ENCODE measurements at places on chromosomes 1 and 21. TPM values are rescaled to one million over a fixed set of nuclear protein-coding genes. Genes with fewer than 3 reads are reported as not detected.

- no peak for DNase-seq
Observed at GRCh38 chr1:116529681-116530080, 41.1 kb downstream of the CD58 start.

The ADORA1 gene
- 0.47 TPM for total RNA-seq

DNA sequence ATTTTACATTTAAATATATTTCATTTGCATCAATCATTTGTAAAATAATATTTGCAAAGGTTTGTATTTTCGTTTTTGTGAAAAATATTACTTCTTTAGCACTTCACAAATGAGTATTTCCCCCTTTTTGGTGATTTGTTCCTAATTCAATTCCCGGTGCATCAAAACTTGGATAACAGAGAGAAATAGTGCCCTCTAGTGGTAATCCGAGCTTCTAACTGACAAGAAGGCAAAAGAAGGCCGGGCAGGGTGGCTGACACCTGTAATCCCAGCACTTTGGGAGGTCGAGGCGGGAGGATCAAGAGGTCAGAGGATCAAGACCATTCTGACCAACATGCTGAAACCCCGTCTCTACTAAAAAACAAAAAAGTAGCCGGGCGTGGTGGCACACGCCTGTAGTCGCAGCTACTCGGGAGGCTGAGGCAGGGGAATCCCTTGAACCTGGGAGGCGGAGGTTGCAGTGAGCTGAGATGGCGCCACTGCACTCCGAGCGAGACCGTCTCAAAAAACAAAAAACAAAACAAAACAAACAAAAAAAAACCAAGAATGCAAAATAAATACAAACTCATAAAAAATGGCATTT lies 137.7 kb downstream of the COL11A1 start:
- DNase-seq = peak; percentile 55

DNA sequence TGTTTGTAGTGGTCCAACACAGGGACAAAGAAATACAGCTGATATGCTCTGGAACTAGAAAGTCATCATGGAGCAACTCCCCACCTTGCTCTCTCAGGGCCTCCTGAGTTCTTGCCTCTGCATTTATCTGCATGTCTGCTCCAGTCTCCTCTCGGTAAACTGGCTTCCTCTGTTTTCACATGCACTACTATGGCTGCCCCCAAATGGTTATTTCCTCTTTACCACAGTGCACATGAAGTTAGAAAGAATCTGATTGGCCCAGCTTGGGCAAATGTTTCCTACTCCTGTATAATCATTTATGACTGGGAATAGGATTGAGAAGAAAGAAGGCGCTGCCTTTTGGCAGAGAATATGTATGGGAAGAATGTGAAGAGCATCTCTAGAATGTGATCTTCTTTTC lies 16.5 kb upstream of the PSMB2 start:
- DNase-seq = no peak

GRCh38 chr21:31173881-31174555 lies 135.7 kb upstream of the KRTAP19-8 start:
- DNase-seq = no peak

The URB1 gene
- total RNA-seq = 7.3 TPM

The SAMD13 gene
- 0.29 TPM for total RNA-seq

GRCh38 chr1:211623515-211623914 lies 44.6 kb upstream of the SLC30A1 start:
- no peak for DNase-seq

The CLCA1 gene
- total RNA-seq = not detected

The CACNA1E gene
- not detected for total RNA-seq

DNA sequence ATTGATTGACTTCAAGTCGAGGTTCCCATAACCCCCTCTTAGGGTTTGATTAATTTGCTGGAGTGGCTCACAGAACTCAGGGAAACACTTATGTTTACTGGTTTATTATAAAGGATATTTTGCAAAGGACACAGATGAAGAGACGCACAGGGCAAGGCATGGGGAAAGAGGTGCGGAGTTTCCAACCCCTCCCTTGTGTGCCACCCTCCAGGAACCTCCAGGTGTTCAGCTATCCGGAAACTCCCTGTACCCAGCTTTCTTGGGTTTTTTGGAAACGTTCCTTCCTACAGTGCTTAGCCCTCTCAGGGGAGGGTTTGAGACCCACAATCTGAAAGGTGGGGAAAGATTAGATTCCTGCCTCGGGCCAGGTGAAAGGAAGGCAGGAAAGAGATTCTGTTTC lies 48.2 kb downstream of the UCK2 start:
- DNase-seq = no peak

The CASZ1 gene
- 0.17 TPM for total RNA-seq

DNA sequence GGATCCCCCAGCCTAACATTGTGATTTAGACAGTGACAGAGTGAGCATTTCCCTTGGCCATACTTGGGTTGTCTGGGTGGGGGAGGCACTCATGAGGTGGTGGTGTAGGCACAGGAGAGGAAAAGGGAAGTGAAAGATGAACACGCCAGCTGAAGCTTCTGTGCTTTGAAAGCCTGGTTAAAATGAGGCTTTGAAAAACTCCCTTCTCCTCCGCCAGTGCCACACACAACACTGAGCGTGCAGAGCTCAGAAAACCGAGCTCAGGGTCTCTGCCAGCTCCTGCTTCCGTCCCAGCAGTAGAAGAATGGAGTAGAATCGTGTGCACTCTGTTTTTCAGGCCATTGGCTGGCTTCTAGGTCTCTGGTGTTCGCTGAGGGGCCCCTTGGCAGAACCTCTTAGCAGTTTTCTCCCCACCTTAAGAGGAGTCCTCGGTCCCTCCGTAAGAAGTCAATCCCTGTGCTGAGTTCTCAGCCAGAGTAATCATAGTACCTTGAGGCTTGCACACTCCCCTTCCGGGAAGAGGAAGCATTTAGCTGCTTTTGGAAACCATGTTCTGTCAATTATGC lies 12.9 kb downstream of the PLEKHM2 start:
- no peak for DNase-seq

GRCh38 chr1:1361982-1362423 lies 3.6 kb upstream of the MXRA8 start:
- DNase-seq = no peak

- DNase-seq = no peak
Observed at GRCh38 chr1:17134034-17134433, 14.8 kb upstream of the PADI2 start.

- DNase-seq = peak; percentile 11
Observed at GRCh38 chr1:85406887-85407533, 57.9 kb downstream of the DDAH1 start.

DNA sequence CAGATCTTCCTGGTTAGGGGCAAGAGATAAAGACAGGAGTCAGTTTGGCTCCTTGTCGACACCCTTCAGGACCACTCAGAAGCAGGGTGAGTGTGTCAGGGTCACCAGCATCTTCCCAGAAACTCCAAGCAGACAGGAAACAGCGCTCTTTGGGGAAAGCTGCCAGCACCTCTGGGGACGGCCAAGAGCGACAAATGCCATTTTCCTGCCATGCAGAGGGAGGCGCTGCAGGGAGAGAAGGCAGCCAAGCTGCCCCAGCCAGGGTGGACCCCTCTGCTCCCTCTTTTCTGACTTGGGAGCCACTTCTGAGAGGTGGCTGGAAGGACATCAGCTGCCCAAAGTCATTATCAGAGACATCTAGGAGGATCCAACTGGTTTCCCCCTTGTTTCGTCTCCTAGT lies 29.0 kb downstream of the SIM2 start:
- no peak for DNase-seq

The TPTE gene
- total RNA-seq = 3.7 TPM

GRCh38 chr1:67662884-67663283 lies 22.1 kb upstream of the GADD45A start:
- no peak for DNase-seq

DNA sequence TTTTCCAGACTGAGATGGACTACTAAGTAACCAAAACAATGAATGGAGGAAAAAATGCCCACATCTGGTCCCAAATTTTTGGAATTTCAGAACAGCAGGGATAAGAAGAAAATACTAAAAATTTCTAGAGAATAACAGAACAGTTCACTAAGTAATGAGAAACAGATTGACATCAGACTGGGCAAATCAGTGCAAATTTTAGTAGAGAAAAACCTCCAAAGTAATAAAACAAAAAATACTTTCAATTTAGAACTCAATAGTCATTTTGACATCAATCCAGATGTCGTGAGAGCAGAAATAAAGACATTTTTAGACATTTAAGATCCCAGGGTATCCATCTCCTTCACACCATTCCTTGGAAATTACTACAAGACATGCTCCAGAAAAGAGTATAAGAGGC lies 39.3 kb downstream of the CRP start:
- no peak for DNase-seq

DNA sequence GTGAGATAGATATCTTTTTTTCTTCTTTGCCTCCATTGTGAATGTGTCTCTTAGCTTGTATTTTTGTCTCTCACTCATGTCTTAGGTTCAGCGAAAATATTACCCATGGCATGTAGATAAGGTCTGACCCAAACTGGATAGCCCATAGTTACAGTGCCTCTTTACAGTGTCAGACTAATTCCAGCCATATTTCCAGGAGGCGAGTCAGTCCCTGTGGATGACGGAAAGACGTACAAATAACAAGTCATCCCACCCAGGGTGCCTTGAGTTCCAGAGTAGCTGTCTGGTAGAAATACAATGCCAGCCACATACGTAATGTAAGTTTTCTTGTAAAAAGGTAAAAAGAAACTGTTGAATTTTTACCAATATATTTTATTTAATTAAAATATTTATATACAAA lies 157.3 kb downstream of the ZNF281 start:
- DNase-seq = no peak

DNA sequence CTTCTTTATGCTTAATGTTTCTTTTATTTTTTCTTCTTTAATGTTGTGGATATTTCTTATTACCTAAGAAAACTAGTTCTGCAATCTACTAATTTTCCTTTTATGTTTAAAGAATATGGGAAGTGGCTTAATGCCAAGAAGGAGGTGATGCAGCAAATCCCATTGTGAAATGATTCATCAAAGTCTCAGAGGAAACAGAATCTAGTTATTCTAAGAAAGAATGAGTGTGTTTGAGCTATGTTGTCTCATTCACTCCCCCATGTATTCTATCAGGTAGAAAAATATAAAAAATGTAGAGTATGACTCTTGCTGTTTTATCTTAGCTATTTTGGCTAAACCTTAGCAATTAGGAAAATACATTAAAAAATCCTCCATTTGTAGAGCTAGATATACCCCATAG lies 659.9 kb upstream of the RGS18 start:
- DNase-seq = peak; percentile 8

DNA sequence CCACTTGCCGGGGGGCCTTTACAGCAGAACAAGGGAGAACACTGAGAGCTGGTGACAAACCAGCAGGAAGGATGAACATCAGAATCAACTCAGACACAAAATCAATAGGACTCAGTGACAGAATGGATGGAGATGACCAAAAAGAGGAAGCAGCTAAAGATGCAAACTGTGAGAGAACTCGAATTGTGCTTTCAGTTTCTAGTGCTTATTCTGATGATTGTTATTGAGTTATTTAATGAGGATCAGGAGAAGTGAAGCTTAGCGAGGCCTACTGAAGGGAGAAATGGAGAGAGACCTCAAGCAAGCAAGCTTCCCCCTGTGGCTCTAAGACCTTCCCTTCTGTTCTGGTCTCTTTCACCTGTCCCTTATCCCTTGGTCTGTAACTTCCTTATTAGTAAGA lies 30.3 kb upstream of the TMEM125 start:
- DNase-seq = no peak

The FHAD1 gene
- total RNA-seq = 0.17 TPM

DNA sequence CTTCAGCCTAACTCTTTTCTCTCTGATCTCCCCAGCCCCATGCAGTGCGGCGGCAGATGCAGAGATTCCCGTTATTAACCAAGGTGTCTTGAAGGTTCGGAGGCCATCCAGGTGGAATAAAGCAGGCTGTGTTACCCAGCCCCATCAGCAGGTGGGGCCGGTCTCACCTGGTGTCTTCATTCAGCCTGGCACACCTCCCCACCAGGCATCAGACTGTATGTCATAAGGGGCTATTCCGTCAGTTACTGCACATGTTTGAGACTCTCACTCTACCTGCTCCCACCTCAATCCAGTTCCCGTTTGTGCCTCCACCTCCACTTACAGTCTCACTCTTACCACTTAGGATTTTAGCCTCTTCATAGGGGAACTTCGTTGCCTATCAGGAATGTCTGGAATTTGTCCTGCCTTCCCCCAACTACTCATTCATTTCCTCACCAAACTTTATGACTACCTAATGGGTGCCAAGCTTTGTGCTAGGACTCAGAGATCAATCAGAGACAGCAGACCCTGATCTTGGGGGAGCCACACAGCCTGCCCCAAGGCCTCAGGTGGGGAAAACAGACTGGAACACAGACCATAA lies 170.2 kb downstream of the PLPP3 start:
- no peak for DNase-seq

The NGF gene
- not detected for total RNA-seq

DNA sequence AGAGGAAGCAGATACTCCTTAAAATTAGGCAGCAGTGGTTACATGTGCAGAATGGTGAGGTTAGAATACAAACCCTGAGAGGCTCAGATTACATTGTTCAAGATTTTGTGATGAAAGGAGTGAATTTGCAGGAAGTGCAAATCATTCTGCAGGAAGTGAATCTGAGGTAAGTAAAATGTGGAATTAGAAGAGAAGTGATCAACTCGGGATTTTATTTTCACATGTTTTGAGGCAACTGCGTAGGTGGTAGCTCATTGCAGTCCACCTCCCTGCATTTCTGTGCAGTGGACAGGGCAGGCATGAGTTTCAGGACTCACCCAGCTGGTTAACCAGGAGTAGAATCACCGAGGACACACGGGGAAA lies 2.1 kb upstream of the PLA2G2C start:
- no peak for DNase-seq

The ETV3L gene
- total RNA-seq = not detected

DNA sequence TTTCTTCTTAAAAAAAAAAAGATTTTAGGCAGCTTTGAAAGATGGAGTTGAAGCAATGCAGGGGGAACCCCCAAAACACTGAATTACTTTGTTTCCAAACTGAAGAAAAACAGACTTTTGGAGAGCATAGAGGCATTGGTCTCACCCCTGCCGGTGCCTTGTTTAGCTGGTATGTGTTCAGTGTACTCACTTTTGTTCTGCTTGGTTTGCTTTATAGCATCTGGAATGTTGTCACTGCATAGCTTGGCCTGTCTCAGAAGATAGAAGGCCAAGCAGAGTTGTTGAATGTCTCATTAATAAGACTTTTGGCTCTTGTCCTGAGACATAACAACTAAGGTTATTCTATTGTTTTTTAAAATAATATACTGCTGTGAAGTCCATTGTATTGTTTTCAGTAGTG lies 6.9 kb downstream of the THRAP3 start:
- no peak for DNase-seq

GRCh38 chr1:165570078-165570477 lies 26.3 kb downstream of the LRRC52 start:
- DNase-seq = no peak

The SYTL1 gene
- total RNA-seq = 1.0 TPM

- no peak for DNase-seq
Observed at GRCh38 chr21:39127506-39127905, 55.7 kb downstream of the PSMG1 start.

The GPR3 gene
- 0.23 TPM for total RNA-seq

The DEPDC1 gene
- total RNA-seq = 81.0 TPM

DNA sequence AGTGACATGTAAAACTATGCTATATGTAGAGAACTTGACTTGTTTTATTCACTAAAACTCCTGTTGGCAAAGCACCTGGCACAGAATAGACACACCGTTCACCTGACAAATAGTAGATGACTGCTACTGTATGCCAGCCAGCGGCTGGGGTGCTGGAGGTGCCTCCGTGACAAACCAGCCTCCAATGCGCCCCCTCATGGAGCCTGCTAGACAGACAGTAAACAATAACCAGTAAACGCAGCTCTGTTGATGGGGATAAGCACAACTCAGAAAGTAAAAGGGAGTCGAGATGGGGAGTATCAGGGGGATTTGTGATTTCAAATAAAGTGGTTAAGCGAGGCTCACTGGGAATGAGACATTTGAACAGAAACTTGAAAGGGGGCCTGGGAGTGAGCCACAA lies 107.2 kb downstream of the PRDM2 start:
- DNase-seq = no peak

Data from H4 (cell line).